Stimulated activated CD8-positive, alpha-beta memory T cell treated with anti-CD3 and anti-CD28 coated beads, Interleukin-2, amount 100 ng/mL, for 1 hour (primary cell): ENCODE measurements at places on chromosomes 3 and 15.

- no peak for DNase-seq
Measured at GRCh38 chr3:86990734-86991481, at the start of gene VGLL3. Gene VGLL3, minus strand, starts transcription at chr3:86991149. Its CDS starts 406 bp downstream, at chr3:86990743.

GRCh38 chr3:55519019-55519418 lies 31.9 kb upstream of the WNT5A start:
- no peak for DNase-seq

DNA sequence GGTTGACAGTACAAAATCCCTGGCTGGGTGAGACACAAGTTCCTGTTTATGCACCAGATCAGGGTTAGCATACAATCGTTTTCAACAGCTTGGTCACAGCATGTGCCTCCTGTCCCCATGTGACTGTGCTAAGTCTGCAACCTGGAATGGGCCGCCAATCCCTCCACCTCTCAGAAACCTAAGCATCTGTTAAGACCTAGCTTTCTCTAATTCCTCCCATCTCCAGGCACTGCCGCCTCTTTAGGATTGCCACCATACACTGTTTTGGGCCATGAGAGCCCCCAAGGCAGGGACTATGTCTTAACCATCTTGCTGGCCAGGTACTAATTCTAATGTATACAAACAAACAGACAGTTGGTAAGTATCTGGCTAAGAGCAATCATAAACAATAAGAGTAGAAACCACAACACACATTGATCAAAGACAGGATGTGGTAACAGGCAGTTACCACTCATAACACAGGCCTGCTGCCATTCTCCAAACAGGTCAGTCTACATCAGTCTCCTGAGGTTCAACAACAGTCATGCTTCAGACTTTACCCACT lies 25.6 kb downstream of the SEC22C start:
- DNase-seq = no peak

DNA sequence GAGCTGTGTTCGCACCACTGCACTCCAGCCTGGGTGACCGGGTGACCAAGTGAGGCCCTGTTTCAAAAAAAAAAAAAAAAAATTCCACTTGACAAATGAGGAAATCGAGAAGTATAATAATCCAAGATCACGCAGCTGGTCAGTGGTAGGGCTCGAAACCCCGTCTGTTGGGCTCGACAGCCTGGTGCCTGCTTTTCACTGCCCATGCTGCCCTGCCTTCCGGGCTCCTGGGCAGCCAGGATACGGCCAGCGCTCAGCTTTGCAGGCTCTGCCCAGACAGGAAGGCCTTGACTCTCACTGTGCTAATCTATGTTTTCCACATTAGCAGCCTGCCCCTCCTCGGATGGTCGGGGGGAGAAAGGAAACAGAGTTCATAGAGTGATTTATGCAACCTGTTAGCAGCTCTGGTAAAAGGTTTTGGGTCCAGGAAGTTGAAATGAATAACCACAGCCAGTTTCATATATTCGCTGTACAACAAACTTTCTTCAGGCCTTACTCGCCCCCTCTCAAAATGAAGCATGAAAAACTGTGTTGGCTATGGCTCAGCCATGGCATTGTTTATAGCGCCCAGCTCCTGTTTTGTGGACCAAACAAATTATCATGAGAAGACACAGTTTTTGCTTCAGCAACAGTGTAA lies 108.8 kb downstream of the XXYLT1 start:
- DNase-seq = no peak

- no peak for DNase-seq
Measured at GRCh38 chr15:90598031-90598577, 68.4 kb downstream of the CRTC3 start.
